ENCODE measurements at places on chromosomes 11 and 22.

GRCh38 chr11:59025097-59025496 lies 61.0 kb upstream of the GLYATL1B start:
- DNase-seq = no peak
- no peak overlapping the region for H3K4me3 ChIP-seq
- no peaks in the 10 kb centered on the region for H3K4me1 ChIP-seq
- no peaks in the 10 kb centered on the region for H3K36me3 ChIP-seq
- H3K27me3 ChIP-seq = peaks cover 81% of the 10 kb centered on the region

GRCh38 chr11:65207918-65208784 lies 26.4 kb downstream of the CAPN1 start:
- H3K4me3 ChIP-seq = no peak overlapping the region
- no peaks in the 10 kb centered on the region for H3K4me1 ChIP-seq

GRCh38 chr11:44016131-44016530 lies 31.6 kb upstream of the ACCSL start:
- no peaks in the 10 kb centered on the region for H3K4me1 ChIP-seq
- H3K27me3 ChIP-seq = peaks cover 10% of the 10 kb centered on the region
- no peaks in the 10 kb centered on the region for H3K36me3 ChIP-seq
- no peak overlapping the region for H3K27ac ChIP-seq
- no peak overlapping the region for H3K4me3 ChIP-seq

GRCh38 chr22:37926358-37926757 lies 20.3 kb downstream of the MICALL1 start:
- H3K36me3 ChIP-seq = peaks cover 79% of the 10 kb centered on the region
- no peaks in the 10 kb centered on the region for H3K27me3 ChIP-seq
- H3K4me1 ChIP-seq = peaks cover 6% of the 10 kb centered on the region
- no peak overlapping the region for H3K4me3 ChIP-seq
- H3K27ac ChIP-seq = no peak overlapping the region

- no peak overlapping the region for H3K27ac ChIP-seq
- H3K27me3 ChIP-seq = no peaks in the 10 kb centered on the region
- no peak overlapping the region for H3K4me3 ChIP-seq
Measured at GRCh38 chr11:88474655-88475054, 137.1 kb upstream of the CTSC start.

- H3K4me1 ChIP-seq = peaks cover 7% of the 10 kb centered on the region
- DNase-seq = no peak
- no peak overlapping the region for H3K27ac ChIP-seq
- H3K4me3 ChIP-seq = no peak overlapping the region
- no peaks in the 10 kb centered on the region for H3K27me3 ChIP-seq
- H3K36me3 ChIP-seq = peaks cover 5% of the 10 kb centered on the region
Measured at GRCh38 chr22:19971276-19972124, 29.9 kb upstream of the TXNRD2 start.

DNA sequence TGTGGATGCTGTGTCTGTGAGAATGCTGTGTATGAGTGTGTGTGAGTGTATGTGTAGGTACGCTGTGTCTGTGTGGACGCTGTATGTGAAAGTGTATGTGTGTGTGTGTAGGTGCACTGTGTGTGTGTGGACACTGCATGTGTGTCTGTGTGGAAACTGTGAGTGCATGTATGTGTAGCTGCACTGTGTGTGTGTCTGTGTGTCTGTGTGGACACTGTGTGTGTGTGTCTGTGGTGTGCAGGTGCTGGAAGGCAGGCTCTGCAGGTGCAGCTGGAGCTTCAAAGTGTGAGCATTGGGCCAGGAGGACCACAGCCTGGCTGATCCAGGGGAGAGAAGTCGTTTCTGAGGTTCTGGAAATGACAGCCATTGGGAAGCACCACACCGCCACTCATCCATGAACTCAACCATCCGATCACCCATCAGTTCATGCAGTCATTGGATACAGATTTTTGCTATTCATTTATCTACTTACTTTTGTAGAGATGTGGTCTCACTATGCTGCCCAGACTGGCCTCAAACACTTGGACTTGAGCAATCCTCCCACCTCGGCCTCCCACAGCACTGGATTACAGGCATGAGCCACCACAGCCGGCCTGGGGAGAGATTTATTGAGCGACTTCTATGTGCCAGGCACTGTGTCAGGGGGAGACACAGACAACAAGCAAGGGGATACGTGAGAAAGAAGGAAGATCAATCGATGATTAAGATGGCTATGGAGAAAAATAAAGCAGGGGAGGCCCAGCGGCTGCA lies 9.6 kb downstream of the TRPM5 start:
- H3K27me3 ChIP-seq = no peaks in the 10 kb centered on the region
- H3K4me3 ChIP-seq = no peak overlapping the region
- no peak overlapping the region for H3K27ac ChIP-seq
- H3K36me3 ChIP-seq = no peaks in the 10 kb centered on the region
- no peak for DNase-seq
- H3K4me1 ChIP-seq = no peaks in the 10 kb centered on the region

- H3K27me3 ChIP-seq = no peaks in the 10 kb centered on the region
- H3K4me3 ChIP-seq = no peak overlapping the region
- DNase-seq = no peak
- H3K36me3 ChIP-seq = no peaks in the 10 kb centered on the region
Measured at GRCh38 chr11:57214494-57214893, 22.6 kb downstream of the APLNR start.
